ENCODE measurements at places on chromosomes 1 and 21.

- DNase-seq: no peak
Observed at GRCh38 chr21:42566524-42567213, 53.0 kb downstream of the SLC37A1 start.

DNA sequence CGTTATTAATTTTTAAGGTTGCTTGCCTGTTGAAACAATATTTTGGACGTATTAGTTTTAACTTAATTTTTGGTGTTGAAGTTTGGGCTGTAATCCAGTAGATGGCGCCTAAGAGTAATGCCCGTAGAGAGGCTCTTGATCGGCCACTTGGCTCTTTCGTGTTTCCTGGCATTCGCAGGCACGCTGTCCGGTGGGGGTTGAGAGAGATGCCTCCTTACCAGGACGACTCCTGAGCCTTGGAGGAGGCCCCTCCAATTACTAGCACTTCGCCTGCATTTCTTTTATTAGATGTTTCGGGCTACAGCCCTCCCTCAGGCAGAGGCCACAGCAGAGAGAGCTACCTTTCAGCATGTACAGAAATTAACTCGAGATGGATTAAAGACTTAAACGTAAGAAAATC, 12.0 kb downstream of the OR2M4 start:
- DNase-seq: no peak

- DNase-seq: no peak
Observed at GRCh38 chr21:36207577-36208320, 51.1 kb downstream of the DOP1B start.

DNA sequence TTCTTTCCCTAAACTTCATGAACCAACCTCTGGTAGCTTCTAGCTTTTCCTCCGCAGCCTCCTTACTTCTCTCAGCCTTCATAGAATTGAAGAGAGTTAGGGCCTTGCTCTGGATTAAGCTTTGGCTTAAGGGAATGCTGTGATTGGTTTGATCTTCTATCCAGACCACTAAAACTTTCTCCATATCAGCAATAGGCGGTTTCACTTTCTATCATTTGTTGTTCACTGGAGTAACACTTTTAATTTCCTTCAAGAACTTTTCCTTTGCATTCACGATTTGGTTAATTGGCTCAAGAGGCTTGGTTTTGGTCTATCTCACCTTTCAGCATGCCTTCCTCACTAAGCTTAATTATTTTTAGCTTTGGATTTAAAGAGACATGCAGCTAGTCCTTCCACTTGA, 5.1 kb downstream of the URB2 start:
- no peak for DNase-seq

DNA sequence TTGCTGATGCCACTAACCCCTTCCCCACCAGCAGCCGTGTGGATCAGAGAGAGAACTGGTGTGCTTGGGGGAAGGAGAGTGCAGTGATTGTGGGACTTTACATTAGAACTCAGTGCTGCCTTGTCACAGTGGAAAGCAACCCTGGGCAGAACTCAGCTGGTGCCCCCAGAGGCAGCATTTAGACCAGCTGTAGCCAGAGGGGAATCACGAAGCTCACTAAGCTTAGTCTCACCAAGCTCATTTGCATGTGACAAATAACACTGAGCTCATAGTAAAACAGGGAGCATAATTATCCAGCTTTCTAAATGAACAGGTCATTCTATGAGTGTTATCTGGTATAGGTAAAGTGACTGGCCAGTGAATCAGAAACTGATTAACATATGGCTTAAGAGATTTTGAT, 9.8 kb upstream of the SMAP2 start:
- no peak for DNase-seq

DNA sequence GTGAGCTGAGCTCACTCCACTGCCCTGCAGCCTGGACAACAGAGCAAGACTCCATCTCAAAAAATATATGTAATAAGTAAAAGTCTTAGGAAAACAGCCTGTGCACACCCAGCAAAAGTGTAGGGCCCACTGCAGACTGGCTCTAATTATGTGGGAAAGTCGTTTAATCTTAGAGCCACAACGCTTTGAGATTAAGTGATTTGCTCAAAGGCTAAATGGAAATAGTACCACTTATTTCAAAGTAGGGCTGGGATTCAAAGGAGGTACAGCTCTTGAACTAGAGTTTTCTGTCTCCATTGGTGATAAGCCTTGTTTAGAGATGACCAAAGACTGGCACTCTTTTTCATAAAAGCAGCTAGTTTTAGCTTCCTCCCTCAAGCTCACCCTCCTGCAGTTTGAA, 2.2 kb downstream of the TACSTD2 start:
- DNase-seq: no peak

- DNase-seq: no peak
Observed at GRCh38 chr1:189150624-189151023, 1327.0 kb downstream of the BRINP3 start.

DNA sequence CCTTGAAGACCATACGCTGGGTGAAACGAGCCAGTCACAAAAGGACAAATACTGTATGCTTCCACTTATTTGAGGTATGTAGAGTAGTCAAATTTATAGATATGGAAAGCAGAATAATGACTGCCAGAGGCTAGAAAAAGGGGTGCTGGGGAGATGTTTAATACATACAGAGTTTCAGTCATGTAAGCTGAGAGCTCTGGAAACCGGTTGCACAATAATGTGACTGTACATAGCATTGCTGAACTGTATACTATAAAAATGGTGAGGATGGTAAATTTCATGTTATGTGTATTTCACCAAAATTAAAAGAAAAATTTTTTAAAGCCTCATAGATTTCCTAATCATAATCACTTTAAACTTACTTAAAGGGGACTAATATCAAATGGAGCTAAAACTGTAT, 110.8 kb downstream of the ZZZ3 start:
- no peak for DNase-seq

DNA sequence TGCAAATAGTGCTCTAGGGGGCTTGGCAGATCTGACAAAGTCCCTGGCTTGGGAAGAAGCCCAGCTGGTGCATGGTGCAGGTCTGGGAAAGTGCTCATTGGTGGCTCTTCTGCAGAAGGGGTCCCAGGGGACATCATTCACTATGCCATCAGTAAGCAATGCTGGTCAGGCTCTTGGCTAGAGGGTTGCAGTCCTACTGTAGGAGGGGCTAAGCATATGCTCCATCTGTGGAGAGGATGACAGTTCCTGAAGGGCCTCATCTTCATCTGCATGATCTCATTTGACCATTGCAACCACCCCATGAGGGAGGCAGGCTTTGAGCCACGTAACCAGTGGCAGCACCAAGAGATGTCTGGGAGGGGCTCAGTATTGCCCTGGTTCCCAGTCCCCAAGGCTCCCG, 31.5 kb upstream of the VASH2 start:
- DNase-seq: no peak

- DNase-seq: no peak
Observed at GRCh38 chr1:201190005-201190404, 619 bp upstream of the IGFN1 start.

DNA sequence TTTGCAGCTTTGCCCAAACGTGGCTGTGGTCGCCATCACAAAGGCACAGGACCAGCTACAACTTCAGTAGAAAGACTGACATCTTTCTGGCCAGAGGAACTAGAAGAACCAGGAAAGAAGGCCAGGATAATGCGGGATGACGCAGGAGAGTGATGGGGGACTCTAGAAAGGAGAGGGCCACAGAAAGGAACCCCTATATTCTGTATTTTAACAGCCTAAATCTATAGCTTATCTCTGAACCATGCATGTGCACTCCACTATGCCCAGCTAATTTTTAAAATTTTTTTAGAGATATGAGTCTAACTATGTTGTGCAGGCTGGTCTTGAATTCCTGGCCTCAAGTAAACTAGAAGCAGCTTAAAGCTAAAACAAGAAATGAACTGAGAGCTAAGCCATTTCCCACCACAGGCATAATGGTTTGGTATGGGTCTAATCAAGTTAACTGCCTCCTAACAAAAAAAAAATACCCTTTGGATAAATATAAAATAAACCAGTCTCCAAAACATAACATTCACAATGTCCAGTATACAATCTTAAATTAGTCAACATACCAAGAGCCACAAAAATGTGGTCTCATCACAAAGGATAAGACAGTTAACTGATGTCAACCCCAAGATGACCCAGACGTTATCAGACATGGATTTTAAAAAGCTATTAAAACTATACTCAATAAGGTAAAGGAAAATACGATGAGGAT, 18.0 kb downstream of the LTN1 start:
- DNase-seq: no peak

DNA sequence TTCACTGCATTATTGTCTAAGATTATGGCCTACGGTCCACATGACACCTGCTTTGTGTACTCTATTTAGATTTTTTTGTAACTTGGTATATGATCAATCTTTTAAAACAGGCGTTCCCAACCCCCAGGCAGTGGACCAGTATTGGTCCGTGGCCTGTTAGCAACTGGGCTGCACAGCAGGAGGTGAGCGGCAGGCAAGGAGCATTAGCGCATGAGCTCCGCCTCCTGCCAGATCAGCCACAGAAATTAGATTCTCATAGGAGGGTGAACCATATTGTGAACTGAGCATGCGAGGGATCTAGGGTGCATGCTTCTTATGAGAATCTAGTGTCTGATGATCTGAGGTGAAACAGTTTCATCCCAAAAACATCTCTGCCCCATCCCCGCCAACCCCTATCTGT, 228.4 kb upstream of the NR5A2 start:
- no peak for DNase-seq

- DNase-seq: no peak
Observed at GRCh38 chr1:218524526-218524925, 179.4 kb downstream of the TGFB2 start.

DNA sequence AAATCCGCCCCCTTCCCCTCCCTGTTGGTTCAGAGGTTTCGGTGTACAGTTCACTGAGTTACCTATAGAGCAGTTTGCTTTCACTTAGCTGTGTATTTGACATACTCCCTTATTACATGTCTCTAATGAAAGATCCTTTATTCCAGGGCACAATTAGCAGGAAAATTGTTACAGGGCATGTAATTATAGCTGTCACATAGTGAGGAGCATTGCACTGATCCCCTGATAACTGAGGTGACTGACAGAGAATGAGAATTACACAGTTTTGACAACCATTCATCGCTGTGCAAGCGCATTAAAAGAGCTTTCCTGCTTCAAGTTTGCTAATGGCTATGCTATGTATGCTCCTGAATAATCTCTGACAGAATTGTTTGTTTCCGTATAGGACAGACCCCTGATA, 26.9 kb downstream of the DAP3 start:
- DNase-seq: no peak

- DNase-seq: no peak
Observed at GRCh38 chr1:35447278-35447677, 109.9 kb downstream of the KIAA0319L start.

GRCh38 chr1:47418681-47419325, 2.7 kb downstream of the FOXE3 start:
- no peak for DNase-seq

DNA sequence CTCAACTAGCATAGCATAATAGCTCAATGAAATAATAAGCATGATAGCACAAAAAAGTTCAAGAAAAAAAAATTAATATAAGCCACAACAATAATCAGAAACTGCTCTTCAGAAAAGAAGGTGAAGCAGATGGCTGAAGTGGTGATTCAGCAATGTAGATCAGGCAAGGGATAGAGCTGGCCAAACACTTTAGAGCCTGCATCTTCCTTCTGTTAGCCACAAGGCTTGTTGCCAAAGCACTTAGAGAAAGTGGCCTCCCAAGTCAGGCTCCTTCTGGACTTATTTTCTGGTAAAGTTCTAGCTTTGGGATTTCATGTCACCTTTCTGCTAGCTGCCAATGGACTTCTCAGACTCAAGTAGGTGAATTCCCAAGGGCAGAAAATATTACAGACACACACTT, 60.3 kb upstream of the C1orf87 start:
- no peak for DNase-seq

DNA sequence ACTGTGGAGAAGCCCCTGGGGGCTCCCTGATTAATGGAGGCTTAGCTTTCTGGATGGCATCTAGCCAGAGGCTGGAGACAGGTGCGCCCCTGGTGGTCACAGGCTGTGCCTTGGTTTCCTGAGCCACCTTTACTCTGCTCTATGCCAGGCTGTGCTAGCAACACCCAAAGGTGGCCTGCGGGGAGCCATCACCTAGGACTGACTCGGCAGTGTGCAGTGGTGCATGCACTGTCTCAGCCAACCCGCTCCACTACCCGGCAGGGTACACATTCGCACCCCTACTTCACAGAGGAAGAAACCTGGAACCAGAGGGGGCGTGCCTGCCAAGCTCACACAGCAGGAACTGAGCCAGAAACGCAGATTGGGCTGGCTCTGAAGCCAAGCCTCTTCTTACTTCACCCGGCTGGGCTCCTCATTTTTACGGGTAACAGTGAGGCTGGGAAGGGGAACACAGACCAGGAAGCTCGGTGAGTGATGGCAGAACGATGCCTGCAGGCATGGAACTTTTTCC, 24.8 kb downstream of the PCSK9 start:
- no peak for DNase-seq

- DNase-seq: no peak
Observed at GRCh38 chr1:21874778-21875547, 62.1 kb downstream of the HSPG2 start.

- no peak for DNase-seq
Observed at GRCh38 chr1:172679000-172679772, 20.3 kb downstream of the FASLG start.

DNA sequence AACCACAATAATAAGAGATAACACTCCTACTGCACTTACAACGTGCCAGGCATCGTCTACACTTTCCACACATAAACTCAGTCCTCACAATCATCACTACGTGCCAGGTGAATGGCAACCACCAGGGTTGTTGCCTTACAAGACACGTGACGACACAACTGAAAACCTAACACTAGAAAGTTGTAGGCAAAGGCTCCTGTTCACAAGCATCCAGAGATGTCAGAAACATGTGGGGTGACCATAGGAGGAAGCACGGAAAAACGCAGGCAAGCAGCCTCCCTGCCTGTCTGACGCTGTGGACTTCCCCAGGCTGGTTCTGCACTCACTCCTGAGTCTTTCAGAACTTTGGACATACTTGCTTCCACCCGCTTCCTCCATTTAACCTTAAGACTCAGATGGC, 7.0 kb downstream of the CAPZB start:
- no peak for DNase-seq

DNA sequence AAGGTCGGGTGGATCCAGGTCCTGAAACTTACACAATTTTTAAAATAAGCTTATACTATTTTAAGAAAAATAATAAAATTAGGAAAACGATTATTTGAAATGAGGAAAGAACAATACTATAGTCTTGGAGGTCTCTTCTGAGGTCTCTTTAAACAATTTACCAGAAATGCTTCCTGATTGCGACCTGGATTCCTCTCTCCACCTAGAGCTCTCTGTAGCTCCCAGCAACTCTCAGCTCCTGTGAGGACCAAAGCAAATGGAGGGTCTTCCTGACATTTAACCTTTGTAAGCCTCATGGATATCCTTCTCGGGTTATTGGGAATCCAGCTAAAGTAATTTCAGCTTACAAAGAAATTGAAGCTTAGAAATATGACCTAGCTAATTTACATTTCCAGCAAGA, 886 bp downstream of the BTBD8 start:
- no peak for DNase-seq

GRCh38 chr1:103949779-103950178, 200.1 kb downstream of the AMY1C start:
- DNase-seq: no peak

DNA sequence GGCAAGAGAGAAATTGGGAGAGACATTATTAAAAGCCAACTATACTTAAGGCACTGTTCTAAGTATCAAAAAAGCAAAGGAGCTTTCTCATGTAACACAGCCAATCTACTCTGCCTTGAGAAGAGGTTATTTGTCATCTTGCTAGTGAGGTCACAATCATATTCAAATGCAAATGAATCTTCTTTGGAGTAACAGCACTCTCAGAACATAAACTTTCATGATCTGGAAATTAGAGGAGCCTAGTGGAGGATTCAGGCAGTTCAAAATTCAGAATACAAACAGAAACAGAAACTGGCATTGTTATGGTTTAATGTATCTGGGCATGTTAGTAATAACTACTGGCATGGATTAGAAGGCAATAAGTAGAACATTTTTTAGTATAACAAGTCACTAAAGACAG, 57.4 kb downstream of the ARID4B start:
- no peak for DNase-seq

Data from stimulated activated CD4-positive, alpha-beta T cell treated with anti-CD3 and anti-CD28 coated beads, Interleukin-15, amount 100 ng/mL, for 1 hour (primary cell).